Kidney capillary endothelial cell (primary cell): ENCODE measurements at places on chromosomes 7 and 10.

- DNase-seq, result no peak
Observed at GRCh38 chr7:1461646-1462375, 2.5 kb upstream of the MICALL2 start.

DNA sequence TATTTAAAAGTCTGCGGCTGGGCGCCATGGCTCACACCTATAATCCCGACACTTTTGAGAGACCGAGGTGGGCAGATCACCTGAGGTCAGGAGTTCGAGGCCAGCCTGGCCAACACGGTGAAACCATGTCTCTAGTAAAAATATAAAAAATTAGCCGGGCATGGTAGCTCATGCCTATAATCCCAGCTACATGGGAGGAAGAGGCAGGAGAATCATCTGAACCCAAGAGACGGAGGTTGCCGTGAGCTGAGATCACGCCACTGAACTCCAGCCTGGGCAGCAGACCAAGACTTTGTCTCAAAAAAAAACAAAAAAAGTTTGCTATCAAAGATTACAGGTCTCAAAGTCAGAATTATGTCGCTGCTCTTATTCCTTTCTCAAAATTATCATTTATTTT lies 55.5 kb downstream of the HIBADH start:
- no peak for DNase-seq

- no peak for DNase-seq
Observed at GRCh38 chr10:106280896-106281460, 883.5 kb downstream of the SORCS1 start.

- DNase-seq, result no peak
Observed at GRCh38 chr7:77563275-77563674, 26.2 kb downstream of the PTPN12 start.

GRCh38 chr7:30143748-30144251 lies 9.0 kb downstream of the MTURN start:
- no peak for DNase-seq
